ENCODE measurements at places on chromosomes 2 and 18.

- no peak for DNase-seq
These were observed 100.3 kb downstream of the TTC32 start for GRCh38 chr2:19801367-19802080.

- DNase-seq, result peak; percentile 97
These were observed 181.5 kb downstream of the TCF4 start for GRCh38 chr18:55406451-55406991.

- no peak for DNase-seq
These were observed 128.8 kb upstream of the SLC1A4 start for GRCh38 chr2:64860276-64860885.

DNA sequence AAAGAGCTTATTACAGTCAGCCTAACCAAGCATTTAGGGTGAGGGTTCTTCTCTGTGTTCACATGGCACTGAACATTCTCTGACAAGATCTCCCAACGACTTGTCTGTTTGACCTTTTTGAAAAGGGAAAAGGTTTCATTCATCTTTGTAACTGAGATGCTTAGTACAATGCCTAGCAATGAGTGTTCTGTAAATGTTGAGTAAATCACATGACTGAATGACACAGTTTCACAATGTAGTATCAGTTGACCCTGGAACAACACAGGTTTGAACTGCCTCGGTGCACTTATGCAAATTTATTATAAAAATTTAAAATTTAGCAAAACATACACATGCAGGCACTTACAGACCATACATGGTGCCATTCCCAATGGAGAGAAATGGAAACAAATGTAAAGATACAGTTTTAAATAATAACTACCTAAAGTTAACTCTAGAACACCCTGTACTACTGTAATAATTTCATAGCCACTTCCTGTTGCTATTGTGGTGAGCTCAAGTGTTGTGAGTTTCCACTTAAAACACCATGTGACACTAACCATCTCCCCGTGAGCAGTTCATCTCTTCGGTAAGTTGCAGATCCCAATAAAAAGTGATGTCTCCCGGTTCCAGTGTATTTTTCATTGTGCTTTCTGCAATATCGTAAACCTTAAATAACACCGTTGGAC is 34.1 kb upstream of the VWC2L start:
- DNase-seq, result peak; percentile 3

DNA sequence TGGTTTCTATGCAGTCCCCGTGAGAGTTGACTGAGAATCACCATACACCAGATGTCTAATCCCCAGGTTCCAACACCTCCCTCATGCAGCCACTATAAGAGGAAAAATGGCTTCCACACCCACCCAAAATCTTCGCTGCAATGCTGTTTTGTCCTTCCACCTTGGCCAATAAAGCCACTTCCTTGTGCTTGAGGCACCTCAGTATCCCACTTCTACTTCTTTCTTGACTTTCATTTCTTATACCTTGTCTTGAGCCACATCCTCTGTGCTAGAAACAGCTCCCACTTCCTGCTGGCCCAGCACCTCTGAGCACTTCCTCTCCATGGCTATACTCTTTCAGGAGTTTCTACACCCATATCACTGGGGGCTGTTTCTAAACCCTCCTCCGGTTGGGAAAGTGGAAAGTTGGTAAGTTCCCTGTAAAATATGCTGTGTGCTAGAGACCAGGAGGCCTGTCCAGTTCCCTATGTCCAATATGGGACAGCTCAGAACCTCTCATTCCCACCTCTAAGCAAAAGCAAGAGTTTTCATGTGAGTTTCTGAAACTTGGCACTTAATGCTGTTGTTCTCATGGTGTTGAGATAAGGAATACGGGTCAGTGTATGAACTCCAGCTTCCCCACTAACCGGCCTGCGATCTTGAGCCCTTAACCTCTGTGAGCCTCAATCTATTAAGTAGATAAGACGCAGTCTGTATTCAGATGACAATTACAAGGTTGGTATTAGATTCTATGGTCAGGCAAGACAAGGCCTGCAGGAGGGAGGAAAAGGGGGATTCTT is 209.1 kb upstream of the ID2 start:
- no peak for DNase-seq

DNA sequence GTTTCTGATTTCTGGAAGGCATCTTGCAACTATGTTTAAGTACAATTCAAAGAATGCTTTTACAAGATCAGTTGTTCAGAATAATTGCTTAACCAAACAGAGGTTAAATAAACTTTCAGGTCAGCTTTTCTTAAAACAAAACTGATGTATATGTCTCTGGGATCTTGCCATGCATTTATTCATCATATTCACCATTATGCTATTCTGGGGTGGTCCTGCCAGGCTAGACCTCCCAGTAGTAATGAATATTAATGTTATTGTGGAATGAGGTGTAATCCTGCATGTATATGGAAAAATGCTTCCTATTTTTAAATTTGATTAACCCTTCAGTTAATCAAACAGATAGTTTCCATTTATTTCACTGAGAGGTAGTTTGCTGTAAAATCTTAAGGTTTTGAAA is 129.3 kb upstream of the RGPD4 start:
- DNase-seq, result no peak

DNA sequence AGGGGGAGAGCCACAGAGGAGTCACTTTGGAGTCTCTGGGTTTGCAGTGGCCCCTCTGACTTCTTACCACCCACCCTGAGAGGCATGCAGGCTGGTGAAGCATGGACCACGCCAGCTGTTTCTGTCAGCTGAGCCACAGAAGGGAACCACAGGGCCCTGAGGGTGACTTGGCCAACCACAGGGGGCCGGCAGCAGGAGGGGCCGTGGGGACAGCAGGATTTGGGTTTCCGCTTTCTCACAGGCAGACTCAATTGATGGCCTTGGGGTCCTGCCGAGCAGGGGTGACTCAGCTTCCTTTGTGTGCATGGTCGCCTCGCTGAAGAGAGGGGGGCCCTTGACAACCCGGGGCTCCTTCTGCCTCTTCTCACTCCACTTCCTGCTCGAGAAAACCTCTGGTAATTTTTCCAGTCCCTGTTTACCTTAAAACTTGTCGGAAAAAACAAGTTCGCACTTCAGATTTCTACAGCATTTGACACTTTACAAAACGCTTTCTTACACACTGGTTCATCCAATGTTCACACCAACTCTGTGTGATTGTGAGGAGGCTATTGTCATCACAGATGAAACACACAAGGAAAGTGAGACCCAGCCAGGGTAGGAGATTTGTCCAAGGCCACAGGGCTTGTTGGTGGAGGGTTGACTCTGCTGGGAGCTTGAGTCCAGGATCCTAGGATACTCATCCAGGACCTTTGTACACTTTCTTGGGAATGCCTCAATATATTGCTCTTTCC is 311.2 kb downstream of the LPIN1 start:
- no peak for DNase-seq

DNA sequence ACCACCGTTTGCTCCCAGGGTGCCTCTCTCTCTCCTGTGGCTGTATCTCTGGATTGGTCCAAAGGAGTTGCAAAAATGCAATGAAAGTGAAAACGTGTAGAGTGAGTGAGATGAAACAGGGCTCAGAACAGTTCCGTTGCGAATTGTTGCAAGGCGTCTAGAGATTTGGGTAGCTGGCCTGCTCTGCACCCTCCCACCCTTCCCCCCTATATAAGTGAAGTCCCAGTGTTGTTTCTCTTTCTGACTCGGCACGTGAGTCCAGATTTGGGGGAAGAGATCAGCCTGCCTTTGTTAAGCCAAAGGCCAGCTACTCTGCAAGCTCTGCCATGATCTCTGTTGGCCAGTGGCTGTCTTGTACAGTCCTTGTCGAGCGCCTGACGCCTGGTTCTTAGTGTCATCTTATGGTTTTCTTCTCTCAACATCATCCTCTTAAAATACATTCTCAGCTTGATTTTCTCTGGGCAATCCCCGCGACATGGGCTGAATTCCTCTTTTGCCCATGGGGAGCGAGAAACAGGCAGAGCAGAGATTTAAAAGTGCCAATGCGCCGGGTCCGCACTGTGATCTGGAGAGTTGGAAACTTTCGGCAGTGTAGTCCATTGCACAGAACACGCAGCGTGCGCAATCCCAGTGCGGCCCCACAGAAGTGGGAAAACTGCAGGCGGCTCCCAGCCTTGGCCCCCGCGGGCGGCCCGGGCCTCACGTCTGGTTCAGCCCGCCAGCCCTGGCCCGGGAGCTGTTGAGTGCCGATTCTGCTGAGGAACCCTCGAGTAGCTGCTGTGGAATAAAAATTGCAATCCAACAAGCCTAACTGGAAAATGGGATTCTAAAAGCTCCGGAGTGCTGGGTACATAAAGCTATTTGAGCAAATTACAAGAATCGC is 9.3 kb downstream of the MEIS1 start:
- no peak for DNase-seq
